ENCODE measurements at places on chromosomes 7 and 10.

DNA sequence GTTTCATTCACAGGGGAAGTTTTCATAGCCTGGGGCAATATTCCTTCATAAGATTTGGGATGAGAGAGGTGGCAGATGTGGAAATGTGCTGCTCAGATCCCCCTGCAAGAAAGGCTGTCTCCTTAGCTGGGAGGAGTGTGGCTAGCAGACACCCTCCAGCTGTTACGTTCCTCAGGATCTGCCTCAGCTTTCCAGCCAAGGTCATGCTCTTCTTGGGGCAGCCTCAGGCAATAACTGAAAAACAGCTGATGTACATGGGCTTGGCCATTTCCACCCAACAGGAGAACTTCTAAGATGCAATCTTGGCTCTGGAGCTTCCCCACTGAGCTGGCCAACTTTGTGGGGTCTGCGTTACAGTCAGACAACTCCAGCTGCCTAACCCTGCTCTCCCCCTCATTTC is 51.3 kb upstream of the SEPTIN7 start:
- DNase-seq = no peak

DNA sequence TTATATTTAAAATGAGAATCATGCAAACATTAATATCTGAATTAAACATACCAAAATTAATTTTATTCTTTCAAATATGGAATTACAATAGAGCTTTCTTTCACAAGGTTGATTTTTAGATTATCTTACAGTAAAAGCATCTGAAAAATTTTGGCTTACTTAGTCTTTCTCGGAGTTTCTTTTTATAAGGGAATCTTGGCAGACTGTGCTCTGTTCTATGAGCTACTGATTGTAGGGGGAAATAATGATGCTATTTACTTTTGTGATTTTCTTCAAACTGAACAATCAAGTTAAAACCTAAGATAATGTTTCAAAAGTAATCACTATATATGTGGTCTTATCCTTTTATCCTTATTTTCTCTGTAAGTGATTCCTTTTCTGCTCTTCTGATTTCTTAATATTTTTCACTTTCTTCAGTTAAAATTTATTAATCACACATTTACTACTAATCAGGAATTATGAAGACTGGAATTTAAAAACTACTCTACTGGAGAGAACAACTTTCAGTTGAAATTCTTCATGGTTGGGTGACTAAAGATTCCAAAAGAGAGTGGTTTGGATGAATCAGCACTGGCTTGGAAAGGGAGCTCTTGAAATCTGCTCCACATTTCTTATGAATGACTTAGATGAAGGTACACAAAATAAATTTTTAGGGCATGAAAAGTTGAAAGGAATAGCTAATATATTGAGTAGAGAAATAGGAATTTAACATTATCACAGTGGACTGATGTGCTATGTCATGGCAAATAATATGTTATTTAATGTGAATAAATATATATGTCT is 103.9 kb downstream of the PPP1R9A start:
- peak; percentile 36 for DNase-seq

DNA sequence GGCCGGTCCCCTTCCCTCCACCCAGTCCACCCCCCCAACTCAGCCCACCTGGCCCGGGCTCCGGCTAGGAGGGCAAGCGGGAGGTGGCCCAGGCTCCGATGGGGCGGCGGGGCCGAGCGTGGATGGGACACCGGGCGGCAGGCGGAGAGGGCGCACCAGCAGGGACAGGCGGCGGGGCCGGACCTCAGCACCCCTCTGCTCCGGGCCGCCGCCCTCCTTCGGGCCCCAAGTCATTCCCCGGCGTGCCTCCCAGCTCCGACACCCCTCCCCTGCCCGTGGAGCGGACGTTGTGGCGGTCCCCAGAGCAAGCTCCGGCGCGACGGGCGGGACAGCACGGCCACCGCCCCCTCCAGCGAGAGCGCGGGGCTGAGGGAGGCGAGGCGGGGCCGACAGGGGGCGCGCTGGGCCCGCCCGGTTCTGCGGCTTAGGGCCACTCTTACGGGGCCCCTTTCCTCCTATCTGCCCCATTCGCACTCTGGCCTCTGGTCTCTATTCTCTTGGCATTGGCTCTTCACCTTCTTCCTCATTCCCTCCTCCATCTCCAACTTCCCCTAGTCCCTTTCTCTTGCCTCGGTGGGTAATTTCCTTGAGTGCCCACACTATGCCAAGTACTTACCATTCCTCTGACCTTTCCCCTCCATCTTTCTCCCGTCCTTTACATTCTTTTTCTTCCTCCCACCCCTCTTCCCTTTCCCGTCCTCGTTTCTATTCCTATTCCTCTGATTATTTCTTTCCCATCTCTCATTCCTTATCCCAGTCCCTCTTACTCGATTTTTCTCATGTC is 701 bp upstream of the GBX1 start:
- DNase-seq = peak; percentile 52

GRCh38 chr7:155206318-155207020 is 91.2 kb upstream of the INSIG1 start:
- no peak for DNase-seq

- DNase-seq = no peak
Measured at GRCh38 chr10:71359364-71360046, 37.2 kb upstream of the CDH23 start.

- DNase-seq = no peak
Measured at GRCh38 chr10:122296363-122297120, 25.4 kb downstream of the BTBD16 start.

- peak; percentile 8 for DNase-seq
Measured at GRCh38 chr10:92342796-92343195, 51.8 kb downstream of the MARCHF5 start.

- no peak for DNase-seq
Measured at GRCh38 chr7:138979988-138980562, 1.1 kb downstream of the KIAA1549 start.

- DNase-seq = peak; percentile 94
Measured at GRCh38 chr10:21497177-21497807, 28.2 kb downstream of the SKIDA1 start.

GRCh38 chr7:137081321-137082093 is 213.1 kb downstream of the CHRM2 start:
- DNase-seq = peak; percentile 72

GRCh38 chr7:1446620-1447032 is 12.6 kb downstream of the MICALL2 start:
- DNase-seq = no peak

- peak; percentile 8 for DNase-seq
Measured at GRCh38 chr7:44322631-44323363, 2.6 kb downstream of the CAMK2B start.

- no peak for DNase-seq
Measured at GRCh38 chr7:131250331-131250730, 77.3 kb upstream of the MKLN1 start.

DNA sequence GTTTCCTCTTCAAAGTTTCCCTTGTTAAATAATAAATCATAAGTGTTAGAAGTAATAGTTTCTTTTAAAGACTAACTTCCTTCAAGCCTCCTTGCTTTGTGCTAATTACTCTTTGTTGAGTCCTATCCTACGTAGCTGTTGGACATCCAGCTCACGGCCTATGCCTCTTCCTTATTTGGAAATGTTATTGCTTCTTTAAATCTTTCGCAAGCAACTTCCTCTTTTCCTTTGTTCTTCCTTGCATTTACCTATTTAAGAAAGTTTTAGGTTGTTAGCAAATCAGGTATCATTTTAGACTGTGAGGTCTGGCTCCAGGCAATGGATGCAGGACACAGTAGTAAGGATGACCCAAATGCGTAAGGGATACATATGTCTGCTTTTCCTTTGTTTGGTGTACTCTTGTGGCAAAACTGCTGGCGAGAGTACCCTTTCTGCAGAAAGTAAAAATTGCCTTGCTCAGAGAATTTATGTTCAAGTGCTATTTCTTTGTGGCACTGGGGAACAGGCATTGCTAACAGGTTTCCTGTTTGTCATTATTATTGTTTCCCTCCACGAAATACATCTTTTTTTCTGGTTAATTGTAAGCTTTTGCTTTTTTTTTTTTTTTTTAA is 110.5 kb downstream of the DYNC2I1 start:
- DNase-seq = no peak

DNA sequence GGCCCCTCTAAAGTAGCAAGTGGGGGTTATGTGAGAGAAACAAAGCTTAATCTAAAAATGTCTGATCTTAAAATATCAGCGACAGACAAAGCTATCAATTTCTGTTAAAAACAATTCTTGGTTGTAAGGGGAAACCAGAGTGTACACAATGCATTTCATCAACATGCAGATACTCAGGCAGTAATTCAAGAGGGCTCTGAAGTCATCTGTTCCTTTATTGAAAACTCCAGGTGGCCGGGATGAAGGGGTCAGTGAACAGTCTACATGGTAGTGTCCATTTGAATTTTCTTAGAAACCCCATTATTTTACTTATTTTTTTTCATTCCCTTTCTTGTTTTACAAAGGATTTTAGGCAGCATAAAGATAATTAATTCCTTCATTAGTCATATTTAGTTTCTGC is 36.7 kb upstream of the BTBD16 start:
- no peak for DNase-seq

DNA sequence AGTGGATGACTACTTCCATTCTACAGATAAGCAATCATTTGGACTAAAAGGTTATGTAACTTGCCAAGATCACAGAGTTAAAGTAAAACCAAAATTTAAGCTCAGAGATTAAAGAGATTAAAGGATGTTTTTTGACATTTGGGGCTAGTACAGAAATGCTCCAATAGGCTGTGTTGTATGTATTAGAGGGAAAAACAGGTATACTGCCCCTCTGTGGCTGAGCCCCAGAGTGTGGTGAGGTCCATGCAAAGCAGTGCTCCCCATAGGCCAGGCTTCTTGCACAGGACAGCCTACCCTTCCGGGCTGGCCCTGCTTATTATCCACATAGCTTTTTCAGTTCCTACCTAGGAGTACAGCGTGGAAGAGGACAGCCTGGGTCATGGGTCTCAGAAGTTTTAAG is 322.8 kb downstream of the POM121L12 start:
- no peak for DNase-seq

- DNase-seq = no peak
Measured at GRCh38 chr10:77082601-77083252, 554.9 kb downstream of the KCNMA1 start.

DNA sequence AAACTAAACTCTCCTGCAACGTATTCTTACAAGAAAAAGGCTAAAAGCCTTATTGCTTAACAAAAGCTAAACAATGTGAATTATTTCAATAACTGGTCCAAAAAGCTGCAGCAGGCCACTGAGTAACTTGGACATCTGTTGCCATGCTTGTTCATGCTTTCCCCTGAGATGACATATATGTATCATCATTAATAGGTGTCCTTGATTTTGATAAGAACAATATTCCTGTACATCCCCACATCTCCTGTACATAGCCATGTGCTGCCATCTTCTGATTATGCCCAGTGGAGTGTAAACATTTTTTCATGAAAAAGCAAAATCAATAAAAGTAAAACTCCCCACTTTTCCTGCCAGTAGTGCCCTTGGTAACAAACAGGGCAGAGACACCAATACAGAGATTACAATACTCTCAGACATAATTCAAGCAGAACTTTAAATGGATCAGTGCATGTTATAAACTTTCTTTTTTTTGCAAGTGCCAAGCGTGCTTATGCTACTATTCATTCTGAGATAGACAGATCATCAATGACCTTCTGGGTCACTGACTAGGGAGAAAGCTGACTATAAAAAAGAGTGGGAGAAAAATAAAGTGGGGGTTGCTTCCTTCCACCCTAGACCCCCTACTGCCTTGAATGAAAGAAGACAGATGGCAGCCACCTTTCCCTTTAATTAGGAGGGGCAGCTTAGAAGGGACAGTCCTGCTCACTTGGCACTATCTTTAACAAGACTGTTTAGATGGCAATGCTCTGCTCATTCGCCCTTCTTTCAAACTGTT is 205.5 kb upstream of the KLF14 start:
- no peak for DNase-seq

- peak; percentile 15 for DNase-seq
Measured at GRCh38 chr10:120477021-120477742, 20.2 kb downstream of the PLPP4 start.

DNA sequence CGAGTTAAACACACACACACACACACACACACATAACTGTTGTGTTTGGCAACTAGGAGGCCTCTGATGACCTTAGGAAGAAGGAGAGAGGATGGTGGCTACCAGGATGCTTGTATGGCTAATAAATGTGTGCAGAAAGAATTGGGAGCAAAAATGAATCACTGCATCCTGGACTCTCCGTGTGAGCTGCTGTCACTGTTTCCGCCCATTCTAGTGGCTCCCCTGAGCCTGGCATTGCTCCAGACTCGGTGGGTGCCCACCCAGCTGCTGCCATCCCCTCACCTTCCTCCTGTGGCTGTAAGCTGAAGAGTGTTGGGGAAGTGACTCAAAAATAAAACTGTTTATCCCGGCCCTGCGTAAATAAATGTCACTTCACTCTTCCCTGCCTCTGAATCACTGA is 149.5 kb upstream of the MINDY3 start:
- no peak for DNase-seq

DNA sequence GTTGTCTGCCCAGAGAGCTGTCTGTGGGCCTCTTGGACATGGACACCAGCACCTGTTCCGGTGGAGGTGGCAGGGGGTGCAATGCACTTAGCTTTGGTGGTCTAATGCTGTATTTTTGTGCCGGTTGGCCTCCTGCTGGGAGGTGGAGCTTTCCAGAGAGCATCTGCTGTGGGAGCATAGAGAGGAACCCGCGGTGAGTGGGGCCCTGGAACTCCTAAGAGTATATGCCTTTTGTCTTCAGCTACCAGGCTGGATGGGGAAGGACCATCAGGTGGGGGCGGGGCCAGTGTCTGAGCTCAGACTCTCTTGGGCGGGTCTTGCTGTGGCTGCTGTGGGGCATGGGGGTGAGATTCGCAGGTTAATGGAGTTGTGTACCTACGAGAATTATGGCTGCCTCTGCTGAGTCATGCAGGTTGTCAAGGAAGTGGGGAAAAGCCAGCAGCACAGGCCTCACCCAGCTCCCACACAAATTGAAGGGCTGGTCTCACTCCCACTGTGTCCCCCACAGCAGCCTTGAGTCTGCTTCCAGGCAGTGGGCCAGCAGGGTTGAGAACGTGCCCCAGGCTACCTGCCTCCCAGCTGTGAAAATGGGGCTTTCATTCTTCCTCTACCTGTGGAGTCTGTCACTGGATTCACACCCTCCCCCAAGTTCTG is 29.0 kb downstream of the JAKMIP3 start:
- no peak for DNase-seq

DNA sequence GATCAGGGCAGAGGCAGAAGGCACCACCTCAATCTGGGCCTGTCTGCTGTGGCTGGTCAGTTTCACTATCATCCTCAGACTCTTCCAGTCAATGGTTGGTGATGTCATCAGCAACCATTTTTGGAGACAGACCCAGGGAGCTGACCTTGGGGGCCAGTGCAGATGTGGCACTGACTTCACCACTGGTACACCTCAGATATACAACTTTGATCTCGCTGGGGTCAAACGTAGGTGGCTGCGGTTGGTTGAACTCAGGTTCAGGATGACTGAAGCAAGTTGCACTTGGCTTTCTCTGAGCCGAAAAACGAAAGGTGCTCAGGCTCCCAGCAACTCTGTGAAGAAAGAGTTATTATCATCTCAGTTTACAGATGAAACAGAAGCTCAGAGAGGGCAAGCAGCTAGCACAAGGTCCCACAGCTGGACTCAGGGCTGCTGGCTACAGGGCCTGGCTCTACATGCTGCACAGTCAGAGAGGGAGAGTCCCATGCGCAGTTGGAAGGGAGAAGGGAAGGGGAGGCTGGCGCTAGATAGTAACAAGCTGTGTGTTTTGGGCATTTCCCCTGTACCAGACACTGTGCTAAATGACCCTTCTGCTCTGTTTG is 27.2 kb downstream of the ANKRD16 start:
- no peak for DNase-seq

- peak; percentile 24 for DNase-seq
Measured at GRCh38 chr7:93374345-93374940, 142.3 kb downstream of the VPS50 start.

All from AG08396 (cell line).